NCI-H1417 (cell line): ENCODE measurements at places on chromosomes 6 and 20.

DNA sequence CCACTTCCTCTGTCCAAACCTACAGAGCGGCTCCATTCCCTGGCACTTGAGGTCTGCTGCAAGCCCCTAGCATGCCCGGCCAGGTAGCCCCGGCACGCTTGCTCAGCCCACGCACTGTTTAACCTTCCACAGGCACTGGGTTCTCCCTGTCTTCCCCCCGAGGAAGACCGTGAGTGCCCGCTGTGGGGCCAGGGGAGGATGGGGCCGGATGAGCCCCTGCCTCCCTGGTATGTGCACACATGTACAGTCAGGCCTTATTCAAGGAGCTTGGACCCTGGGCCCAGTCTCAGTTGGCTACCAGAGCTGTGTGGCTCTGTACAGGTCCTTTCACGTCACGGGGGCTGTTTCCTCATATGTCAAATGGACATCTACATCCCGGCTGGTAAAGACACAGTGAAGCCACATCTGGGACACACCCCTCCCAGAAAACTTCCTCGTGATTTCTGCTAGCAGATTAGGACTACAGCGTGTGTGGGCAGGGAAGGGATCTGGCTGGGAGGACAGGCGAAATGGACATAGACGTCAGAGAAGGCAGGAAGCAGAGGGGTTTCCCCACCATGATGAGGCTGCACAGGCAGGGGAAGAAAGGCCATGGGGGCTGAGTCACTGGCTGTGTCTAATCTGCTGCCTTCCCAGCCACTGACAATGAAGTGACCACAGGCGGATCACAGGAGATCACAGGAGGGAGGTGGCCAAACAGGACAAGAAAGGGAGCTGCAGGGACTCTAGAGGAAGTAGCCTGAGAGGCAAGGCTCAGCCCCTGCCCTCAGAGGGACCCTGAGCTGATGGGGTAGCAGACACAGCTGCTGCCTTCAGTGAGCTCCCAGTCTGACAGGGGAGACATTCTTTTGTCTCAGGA, 62.9 kb downstream of the MRPL14 start:
- DNase-seq = no peak

DNA sequence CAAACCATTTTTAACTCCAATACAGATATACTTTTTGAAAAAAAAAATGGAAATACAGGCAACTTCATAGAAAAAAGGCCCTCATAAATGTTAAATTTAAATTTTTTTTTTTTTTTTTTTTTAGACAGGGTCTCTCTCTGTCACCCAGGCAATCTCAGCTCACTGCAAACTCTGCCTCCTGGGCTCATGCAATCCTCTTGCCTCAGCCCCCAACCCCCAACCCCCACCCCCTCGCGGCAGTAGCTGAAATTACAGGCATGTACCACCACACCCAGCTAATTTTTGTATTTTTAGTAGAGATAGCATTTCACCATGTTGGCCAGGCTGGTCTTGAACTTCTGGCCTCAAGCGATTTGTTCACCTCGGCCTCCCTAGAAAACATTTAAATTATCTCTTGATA, 12.8 kb upstream of the ULBP3 start:
- DNase-seq = no peak

DNA sequence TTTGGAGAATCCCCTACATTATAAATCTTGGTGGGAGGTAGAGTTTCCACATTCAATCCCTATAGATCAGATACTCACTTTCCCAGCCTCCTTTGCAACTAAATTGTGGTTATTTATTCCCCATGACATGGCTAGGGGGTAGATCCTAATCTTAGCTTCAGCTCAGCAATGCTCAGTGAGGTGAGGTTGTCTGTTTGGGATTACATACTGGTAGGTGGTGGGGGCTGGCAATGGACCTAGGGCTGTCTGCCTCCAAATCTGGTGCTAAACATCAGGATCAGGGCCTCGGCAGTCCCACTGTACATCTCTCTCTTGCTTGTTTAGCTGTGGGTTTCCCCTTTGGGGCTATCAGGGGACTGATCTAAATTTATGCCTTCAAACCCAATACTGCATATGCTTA, 45.8 kb upstream of the PMEPA1 start:
- no peak for DNase-seq

DNA sequence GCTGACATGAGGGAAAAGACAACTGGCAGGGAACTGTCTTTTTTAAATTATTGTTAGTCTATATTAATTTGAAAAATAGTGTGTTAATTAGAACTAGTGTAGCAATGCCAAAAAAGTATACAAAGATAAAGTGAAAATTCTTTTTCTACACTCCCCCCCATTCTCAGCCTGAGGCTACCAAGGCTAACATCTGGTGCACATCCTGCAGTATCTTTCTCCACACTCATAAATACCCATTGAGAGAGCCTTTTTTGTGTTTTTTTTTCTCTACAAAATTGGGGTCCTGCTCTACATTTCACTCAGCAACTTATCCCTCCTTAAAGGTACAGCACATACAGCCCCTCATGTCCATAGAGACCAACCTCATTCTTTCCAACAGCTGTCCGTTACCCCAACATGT, 20.7 kb downstream of the PREX1 start:
- no peak for DNase-seq

- no peak for DNase-seq
Measured at GRCh38 chr6:34969662-34970265, 80.7 kb downstream of the ANKS1A start.

- DNase-seq = no peak
Measured at GRCh38 chr6:81491454-81492101, 260.9 kb downstream of the TENT5A start.

GRCh38 chr6:90701146-90701781, 114.4 kb upstream of the MAP3K7 start:
- no peak for DNase-seq

DNA sequence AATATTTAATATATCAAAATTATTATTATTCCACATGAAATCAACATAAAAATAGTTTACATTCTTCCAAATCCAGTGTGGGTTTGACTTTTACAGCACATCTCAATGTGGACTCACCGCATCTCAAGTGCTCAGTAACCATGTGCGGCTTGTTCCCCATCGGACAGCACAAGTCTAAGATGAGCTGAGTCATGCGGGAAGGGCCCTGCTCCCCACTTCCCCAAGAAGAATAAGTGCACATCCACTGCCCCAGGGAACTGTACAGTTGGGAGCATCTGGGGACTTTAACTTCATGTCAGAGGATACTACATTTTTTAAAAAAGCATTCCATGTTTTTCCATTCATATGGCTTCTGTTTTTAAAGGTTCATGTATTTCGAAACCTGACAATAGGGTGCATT, 325.6 kb downstream of the BTBD3 start:
- no peak for DNase-seq

DNA sequence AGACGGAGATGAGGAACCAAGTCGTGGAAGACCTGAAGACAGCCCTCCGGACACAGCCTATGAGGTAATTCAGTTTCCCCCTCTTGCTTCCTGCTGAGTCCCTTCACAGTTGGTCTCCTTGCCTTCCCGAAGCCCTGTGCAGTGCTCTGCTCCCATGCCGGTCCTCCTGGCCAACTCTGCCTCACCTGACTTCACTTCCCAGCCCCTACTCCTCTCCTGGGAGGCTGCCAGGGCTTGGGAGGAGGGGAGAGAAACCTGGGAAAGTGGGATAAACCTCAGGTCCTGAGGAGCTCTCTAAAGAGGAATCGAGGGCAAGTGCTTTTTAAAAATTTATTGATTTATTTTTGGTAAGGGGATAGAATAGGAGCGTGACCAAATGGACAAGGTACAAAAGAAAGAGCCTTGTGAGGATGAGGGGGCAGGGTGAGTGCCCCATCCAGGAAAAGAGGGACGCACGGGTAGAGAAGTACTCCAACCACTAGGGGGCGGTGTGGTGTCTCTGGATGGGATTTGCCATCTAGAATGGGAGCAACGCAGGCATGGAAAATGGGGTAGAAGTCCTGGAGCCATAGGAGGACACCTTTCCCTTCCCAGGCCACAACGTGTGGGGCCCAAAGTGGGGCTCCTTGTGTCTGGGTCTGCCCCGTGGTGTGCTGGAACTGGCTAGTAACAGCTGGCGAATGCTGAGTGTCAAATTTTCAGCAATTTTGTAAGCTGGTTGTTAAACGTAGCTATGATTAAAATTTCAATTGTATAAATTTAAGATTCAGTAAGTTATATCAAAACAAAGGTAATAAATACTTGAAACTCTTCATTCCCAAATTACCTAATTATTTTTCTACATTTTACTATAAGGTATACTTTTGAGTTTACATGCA, 69.0 kb downstream of the MOCS1 start:
- peak; percentile 20 for DNase-seq

- no peak for DNase-seq
Measured at GRCh38 chr20:44780226-44780625, 30.1 kb downstream of the RIMS4 start.

DNA sequence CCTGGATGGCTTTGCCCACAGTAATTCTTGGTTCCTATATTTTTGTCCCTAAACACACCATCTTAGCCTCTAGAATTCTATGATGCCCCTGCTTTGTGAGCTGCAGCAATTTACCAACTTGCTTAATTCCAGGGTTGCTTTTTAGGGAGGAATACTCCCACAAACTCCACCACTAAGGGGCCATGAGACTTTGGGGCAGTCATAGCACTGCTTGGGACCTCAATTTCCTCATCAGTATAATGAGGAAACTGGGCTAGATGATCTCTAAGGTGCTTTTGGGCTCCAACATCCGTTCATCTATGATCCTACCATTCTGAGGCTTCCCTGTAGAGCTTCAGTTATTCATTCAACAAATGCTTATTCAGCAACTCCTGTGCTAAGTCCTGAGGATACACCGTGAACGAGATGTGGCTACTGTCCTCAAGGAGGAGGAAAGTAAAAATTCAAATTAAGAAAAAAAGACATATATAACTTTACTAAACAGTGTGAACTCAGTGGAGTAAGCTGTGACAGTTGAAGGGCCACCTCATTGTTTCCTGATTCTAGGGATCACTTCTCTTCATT, 75.3 kb downstream of the PRDM1 start:
- DNase-seq = no peak

DNA sequence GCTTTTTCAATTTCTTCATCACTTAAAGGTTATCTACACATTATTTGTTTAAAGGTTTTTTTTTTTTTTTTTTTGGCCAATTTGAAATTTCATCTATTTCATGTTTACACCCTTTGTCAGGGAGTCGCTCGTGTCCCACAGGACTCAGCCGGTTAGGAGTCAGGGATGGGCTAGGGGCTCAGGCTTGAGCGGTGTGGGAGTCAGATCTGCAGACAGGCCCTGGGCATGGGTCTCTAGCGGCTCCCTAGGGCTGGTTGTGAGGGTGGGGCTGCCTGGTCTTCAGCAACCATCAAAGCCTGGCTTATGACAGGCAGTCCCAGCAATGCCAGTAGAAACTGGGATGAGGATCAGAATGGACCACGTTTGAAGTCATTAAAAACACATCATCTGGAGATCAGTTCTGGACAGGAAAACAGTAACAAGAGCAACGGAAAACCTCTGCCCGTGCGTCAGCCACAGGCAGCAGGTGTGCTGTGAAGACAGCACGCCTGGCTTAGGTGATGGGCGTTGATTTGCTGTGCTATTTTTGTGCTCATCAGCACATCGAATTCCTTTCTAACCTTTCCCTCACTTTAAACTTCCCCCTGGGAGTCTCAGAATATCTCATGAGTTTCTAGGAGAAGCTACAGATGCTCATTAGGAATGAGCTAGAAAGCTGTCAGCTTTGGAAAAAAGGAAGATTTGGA, 91.3 kb upstream of the MPC1 start:
- no peak for DNase-seq

- no peak for DNase-seq
Measured at GRCh38 chr20:1877609-1878200, 17.5 kb upstream of the SIRPA start.

DNA sequence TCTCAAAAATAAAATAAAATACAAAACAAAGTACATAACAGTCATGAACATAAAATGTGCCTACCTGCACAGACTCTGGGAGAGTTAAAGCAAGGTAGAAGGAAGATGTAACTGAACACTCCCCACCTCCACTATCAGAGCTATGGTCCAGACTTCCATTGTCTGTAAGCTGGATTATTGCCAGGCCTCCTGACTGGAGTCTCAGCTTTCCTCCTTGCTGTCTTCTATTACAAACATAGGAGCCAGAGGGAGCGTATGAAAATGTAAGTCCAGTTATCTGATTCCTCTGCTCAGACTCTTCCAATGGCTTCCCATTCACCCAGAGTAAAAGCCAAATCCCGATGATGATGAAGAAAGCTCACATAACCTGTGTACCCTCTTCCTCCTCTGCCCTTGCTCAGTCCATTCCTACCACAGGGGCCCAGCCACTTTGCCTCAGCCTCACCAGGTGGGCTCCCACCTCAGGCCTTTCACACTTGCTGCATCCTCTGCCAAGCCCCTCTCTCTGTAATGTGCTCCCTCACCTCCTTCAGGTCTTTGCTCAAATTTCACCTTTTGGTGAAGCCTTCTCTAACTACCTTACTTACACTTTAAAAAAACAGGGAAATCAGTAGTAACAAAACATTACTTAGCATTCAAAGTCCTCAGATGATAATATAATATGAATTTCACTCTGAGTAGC, 194.1 kb downstream of the RIMS1 start:
- DNase-seq = peak; percentile 22

- no peak for DNase-seq
Measured at GRCh38 chr20:47345214-47345613, 11.3 kb downstream of the ZMYND8 start.

DNA sequence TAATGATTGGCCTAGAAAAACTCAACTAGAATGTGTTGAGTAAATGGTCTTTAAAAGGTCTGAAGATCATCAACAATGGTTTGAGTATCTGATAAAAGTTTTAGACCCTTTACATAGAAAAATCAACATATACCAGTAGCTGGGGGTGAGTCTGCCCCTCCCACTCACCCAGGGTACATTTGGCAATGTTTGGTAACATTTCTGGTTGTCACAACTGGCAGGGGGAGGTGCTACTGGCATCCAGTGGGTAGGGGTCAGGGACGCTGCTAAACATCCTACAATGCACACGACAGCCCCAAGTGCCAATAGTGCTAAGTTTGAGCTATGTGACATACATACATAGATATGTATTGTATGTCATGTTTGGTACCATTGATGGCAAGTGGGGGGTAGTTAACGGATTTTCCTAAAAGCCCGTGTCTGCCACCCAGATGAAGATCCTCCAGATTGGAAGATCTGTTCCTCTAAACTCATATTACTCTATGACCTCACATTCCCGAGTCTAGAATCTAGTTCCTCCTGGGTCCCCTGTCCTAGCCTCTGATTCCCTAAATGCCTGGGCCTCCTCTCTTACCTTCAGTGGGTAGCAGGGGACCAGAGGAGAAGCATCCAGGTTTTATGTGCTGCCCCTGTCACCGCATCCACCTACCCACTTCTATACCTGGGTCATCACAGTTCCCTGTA, 2.5 kb upstream of the MMP9 start:
- no peak for DNase-seq

DNA sequence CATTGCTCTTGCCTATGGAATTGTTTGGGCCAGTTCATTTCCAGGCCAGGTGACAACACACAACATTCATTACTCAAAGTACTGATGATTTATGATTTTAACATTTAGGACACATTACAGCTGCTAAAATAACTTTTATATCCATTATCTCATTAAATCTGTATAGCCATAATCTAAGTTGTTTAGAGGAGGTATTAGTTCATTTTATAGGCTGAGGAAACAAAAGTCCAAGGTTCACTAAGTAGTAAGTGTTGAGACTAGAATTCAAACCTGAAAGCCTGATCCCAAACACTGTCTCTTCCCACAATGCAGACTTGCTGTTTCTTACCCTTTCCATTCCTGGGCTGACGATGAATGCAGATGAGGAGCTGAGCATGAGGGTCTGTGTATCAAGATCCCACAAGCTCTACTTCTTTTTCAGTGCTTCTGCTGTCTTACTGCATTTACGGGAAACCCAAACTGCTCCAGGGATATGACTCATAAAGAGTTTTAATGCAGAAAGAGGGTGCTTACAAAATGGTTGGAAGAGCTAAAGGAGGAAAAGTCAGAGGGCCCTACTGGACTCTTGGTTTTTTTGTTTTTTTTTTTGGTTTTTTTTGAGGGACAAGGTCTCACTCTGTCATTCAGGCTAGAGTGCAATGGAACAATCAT, 17.9 kb downstream of the TENT5A start:
- no peak for DNase-seq
